DND-41 (cell line): ENCODE measurements at places on chromosomes 12 and 14.

DNA sequence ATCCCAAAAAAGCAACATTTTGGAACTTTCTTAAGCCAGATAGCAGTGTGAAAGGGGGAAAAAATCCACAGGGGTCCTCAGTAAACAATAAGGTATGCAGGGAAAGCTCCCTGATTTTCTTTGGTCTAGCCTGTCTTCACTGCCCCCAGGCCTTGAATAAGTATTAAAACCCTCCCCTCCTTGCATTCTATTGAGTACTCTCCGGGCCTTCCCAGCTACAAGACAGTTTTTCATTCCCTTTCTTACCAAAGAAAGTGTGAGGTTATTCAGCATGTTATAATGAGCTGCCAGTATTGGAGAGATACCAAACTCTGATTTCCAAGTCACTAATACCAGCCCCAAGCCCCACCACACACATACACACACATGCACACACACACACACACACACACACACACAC lies 59.8 kb upstream of the KIF21A start:
- DNase-seq: no peak

GRCh38 chr12:102513739-102514138 lies 33.4 kb upstream of the IGF1 start:
- no peak for DNase-seq

GRCh38 chr14:54207476-54208462 lies 189.0 kb upstream of the CDKN3 start:
- no peak for DNase-seq

DNA sequence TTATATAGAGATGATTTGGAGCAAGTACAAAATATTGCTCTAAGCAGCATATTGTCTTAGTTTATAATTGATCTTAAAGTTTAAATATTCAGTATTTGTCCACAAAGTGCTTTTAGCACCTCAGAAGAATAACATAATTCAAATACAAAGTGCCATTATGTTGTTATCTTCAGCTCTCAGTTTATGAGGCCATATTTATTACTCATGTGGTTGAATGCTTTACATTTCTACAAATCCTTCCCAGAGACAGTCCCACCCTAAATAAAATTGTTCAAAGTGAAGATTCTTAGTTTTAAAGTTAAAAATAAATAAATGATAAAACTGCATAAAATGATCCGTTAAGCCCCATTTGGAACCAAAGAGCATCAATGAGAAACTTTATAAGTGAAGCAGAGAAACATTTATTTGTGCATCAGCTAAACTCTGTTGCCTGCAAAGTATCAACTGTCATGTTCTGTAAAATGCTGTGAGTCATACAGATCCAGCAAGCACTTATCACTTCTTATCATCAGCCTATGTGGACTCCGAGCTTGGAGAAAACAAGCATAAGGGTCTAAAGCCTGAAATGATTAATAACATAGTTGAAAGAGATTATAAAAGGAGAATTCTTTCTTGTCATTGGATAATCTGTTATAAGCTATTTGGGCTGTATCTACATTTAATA lies 218.9 kb downstream of the ADAMTS20 start:
- DNase-seq: no peak

DNA sequence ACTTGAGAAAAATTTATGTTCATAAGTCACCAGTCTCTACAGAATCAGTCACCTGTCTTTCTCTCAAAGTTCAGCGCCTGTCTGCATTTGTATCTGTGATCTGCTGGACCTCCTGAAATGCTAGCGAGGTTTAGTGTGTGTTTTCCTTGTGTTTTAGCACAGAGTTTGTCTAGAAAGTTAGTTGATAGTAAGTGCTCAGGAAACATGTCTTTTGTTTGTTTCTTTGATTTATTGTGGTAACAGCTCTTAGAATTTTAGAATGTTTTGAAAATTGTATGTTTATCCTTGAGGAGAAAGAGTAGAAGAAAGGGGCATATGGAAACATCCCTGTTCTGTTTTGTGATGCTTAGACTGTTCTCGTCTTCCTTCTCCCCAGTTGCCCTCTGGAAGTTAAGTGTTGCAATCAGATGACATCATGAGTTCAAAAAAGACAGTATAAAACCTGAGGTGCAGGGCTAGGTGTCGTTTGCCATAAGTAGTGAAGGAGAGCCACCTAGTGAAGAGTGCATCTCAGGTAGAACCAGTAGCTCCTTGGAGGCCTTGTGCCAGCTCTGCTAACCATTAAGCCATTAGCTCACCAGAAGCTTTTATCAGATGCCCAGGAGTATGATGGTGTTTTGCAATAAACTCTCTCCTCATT lies 44.8 kb downstream of the FBXW8 start:
- DNase-seq: no peak

- DNase-seq: no peak
Measured at GRCh38 chr14:76930549-76930948, 98.0 kb downstream of the IRF2BPL start.

GRCh38 chr12:1630827-1631591 lies 2.0 kb downstream of the WNT5B start:
- DNase-seq: no peak

GRCh38 chr12:66929121-66929520 lies 250.2 kb upstream of the GRIP1 start:
- no peak for DNase-seq

DNA sequence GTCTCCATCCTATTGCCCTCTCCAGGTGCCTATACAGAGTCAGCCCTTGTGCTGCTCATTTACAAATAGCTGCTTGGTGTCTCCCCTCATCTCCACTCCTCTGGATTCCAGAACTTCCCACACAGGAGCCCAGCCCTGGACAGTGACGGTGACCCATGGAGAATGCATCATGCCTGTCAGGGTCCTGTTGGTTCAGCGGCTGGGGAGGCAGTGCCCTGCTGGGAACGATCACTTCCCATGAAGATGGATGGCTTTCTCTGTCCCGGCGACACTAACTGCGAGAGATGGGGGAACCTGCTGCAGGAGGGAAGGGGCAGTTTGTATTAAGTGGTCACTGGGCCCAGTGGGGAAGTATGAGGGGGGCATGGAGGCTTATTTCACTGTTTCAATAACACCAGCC lies 395.0 kb upstream of the TBX3 start:
- no peak for DNase-seq

- no peak for DNase-seq
Measured at GRCh38 chr14:70268760-70269159, 80.0 kb upstream of the SLC8A3 start.

DNA sequence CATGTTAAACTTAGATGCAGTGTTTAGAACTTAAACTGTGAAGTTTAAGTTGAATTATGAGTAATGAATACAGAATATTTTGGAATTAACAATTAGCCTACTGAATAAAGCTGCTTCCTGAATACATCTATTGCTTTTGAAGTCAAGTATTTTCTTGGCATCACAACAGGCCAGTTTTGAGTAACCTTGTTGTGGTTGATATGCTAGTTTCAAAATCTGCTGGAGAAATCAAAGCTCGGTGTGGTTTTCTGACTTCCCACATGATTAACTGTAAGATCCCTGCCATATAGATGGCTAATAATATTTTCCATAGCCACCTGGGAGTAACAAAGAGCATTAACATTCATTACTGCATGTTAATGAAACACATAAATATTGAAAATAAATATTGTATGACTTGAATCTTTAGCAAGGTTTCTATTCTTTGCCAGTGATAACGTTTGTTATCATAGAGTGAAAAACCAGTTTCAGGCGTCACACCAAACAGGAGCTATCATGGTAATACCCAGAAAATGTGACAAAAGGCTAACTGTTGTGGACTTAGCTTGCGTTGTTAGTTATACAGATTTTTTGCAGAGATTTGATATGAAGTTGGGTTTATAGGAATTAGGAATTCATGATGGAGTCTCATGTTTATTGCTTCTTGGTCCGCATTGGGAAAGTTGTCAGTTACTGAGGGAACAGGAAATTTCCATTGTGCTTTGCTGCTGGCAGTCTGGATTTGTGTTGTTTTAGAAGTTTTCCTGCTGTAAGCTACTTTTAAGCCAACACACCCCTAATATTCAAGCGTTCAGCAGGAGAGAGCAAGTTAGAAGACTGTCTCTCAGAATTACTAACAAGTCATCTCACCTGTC lies 32.1 kb downstream of the PPFIBP1 start:
- peak; percentile 7 for DNase-seq

DNA sequence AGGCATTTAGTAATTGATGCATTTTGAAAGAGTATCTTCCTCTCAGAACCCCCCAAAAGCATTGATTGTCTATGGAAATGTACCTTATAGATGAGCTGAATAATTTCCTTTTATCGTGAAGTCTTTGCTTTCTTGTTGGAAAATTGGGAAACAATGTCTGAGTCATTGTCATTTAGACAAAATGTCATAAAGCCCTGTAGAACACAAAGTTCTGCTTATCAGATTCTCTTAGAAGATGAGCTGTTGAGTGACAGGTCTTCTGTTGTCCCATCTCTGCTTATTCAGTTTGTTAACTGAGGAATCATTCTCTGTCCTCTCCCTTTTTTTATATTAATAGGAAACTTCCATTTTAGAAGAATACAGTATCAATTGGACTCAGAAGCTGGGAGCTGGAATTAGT lies 22.9 kb downstream of the MAPKAPK5 start:
- no peak for DNase-seq

DNA sequence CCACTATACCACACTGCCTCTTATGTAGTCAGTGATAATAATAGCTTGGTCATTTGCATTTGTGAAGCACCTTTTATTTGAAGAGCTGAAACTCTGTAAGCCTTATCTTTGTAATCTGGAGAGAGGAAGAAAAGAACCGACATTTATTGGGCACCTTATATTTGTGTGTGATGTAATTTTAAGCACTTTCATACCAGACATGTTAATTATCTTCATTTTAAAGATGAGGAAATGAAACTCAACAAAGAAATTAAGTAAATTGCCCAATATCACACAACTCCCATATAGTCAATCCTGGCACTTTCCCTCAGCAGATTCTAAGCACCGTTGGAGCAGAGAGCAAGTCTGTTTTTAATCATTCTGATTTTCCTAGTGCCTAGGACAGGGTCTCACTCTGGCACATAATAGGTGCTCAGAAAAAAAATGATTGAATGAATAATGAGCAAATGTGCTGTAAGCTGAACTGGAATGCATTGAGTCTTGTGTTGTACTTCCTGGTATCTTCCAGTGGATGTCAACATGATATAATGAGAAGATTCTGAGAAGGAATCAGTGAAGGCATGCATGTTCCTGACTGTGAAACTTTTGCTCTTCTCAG lies 418.9 kb downstream of the ZFP36L1 start:
- DNase-seq: no peak

DNA sequence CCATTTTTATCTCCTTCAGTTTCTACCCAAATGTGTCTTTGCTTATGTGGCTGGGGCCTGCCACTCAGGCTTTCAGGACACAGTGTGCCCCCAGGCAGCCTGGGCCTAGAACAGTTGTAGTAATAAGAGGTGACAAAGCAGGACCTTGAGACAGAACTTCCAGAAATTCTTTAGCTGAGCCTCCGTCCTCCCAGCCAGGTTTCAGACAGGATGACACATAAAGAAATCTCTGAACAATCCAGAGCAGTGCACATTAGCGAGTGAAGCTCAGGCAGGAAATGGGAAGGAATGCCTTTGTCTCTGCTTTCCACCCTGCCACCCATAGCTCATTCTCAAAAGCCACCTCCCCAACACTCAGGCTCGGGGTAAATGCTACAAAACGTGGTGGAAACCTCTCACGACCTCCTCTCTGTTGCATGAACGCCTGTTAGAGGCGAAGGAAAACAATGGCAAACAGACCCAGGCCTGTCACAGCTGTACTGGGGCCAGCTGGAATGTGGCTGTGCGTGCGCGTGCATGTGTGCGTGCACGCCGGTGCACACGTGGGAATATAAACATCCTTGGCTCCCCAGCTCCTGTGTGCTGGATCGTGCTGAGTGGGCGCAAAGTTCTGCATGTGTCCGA lies 286.7 kb downstream of the ZFP36L1 start:
- DNase-seq: no peak

DNA sequence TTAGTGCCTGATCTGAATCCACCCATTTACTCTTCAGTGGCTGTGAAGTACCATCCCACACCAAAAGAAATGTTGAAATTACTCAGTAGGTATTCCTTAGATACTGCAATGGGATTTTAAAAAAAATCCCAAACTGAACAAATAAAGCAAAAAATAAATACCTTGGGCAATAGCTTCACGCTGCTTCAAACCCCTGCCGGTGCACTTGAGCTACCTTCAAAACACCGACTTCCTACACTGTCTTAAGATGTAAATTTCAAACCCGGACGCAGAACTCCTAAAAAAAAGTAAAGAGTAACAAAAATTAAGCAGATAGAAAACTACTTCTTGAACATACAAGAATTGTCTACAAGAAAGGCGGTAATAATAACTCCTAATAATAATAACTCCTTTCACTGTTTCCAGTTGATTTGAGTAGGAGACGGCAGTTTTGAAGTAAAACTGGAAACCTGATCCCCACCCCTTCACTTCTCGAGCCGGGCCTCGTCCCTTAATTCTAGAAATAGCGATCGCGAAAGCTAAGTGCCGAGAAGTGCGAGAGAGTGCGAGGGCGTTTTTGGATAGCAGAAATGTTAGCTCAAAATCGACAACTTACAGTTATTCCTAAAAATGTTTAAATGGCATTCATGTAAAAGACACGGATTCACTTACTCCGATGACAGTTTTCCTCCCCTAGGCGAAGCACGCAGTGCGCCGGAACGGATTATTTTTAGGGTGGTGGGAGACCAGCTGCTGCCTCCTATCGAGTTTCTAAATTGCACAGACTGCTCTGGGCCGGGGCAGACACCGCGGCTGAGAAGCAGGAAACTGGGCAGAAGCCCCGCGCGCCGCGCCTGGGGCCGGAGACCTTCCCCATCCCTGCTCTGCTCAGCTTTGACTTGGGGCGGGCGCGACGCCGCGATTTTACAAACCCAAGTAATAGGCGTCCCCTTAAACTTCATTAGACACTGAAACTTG lies at the start of gene ABCC9:
TSS of gene ABCC9 (minus strand) at position 878 of the 957 bp plus-strand sequence. CDS start 4,752 bp downstream, outside the sequence.
- no peak for DNase-seq

DNA sequence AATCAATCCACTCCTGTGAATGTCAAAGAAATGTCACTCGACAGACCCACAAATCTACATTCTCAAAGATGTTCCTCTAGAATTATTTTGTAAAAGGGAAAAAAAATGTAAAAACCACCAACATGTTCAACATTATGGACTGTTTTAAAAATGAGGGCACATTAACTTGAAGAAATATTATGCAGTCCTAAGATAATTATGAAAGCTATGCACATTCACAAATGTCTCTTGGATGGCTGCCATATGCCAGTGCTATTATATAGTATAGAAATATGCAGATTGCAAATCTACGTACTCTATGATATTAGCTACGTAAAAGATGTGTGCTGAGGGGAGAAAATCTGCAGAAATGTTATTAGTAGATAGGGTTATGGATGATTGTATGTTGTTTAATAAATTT lies 334.2 kb downstream of the BMP4 start:
- no peak for DNase-seq
